ENCODE measurements at places on chromosomes 3 and 15. TPM values are rescaled to one million over a fixed set of nuclear protein-coding genes. Genes with fewer than 3 reads are reported as not detected.

GRCh38 chr3:121362035-121362734 is 183.6 kb downstream of the POLQ start:
- DNase-seq = no peak

- DNase-seq = no peak
Observed at GRCh38 chr15:60022379-60022741, 18.2 kb downstream of the FOXB1 start.

- DNase-seq = no peak
Observed at GRCh38 chr3:197836244-197836643, 45.2 kb downstream of the LRCH3 start.

DNA sequence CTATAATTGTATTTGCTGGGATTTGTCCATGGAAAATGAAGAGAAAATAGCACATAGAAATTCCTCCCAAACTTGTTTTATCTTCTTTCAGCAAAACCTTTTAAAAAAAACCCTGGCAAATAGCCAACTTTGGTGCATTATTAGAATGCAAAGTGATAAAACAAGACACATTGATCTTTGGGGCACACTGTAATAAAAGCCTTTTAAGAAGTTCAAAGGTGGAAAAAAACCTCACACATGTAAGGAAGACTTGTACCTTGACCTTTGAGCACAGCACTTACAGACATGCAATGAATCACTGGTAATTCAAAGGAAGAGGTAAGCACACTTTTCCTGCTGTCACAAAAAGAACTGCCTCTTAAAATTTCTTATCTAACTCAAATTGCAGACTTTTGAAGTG is 8.0 kb upstream of the MORC1 start:
- DNase-seq = no peak

- no peak for DNase-seq
Observed at GRCh38 chr3:122316368-122316767, 8.7 kb upstream of the CSTA start.

- DNase-seq = no peak
Observed at GRCh38 chr3:187024536-187025226, 94.4 kb downstream of the ST6GAL1 start.

GRCh38 chr3:151398895-151399294 is 14.3 kb upstream of the P2RY12 start:
- DNase-seq = no peak

GRCh38 chr15:59300618-59301139 is 72.0 kb downstream of the MYO1E start:
- no peak for DNase-seq

DNA sequence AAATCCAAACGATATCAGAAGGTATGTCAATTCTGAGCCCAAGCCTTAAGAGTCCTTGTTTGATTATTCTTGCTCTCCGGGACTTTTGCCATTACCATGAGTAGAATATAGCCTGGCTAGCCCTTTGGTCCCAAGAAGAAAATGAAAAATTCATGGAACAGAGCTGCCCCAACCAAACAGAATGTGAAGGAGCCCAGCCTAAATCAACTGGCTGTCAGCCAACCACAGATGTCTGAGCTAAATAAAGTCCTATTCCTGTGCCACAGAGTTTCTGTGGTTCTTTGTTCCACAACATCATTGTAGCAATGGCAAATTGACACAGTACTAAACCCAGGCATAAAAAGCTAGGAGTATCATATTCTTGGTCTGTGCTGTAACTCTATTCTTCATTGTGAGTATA is 185.2 kb downstream of the CPNE4 start:
- peak; percentile 14 for DNase-seq

GRCh38 chr3:131591394-131592014 is 88.7 kb upstream of the MRPL3 start:
- peak; percentile 53 for DNase-seq

- peak; percentile 87 for DNase-seq
Observed at GRCh38 chr15:63089260-63090043, 32.2 kb upstream of the LACTB start.

- DNase-seq = no peak
Observed at GRCh38 chr15:70486012-70486411, 277.3 kb downstream of the UACA start.

- DNase-seq = peak; percentile 91
Observed at GRCh38 chr3:30518181-30518864, 88.1 kb upstream of the TGFBR2 start.

DNA sequence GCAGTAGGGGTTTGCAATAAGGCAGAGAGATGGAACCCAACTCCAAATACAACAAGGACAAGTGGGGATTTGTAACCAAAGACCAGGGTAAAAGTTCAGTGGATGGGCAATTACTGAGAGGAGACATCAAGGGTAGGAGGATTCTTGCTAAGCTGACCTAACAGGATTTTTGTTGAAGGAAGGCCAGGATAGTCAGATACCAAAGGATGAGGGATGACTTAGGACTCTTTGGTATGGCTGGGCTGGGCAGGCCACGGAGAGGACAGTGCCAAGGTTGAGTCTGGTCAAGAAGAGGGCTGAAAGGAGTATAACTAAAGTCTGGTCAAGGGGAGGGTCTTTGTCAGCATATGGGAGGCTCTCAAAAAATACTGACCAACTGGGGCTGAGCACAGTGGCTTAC is 85.3 kb upstream of the UBE2E2 start:
- DNase-seq = no peak

- DNase-seq = no peak
Observed at GRCh38 chr3:194841515-194841841, 155.8 kb downstream of the FAM43A start.

DNA sequence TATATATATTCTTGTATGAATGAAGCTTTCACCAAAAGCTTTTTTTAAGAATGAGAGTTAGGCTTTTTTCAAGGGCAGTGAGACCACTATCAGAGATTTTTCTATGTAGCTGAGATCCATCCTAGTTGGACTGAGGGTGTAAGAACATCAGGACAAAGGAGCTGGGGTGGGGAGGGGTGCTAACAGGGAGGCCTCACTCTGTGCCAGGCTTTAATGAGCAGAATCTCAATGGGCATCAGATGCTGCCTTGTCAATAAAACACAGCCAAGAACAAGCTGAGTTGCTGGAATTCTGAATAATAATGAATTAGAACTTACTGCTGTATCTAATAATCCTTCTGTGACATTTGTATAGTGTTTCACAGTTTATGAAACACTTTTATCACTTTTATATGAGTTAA is 41.4 kb upstream of the USP3 start:
- peak; percentile 18 for DNase-seq

DNA sequence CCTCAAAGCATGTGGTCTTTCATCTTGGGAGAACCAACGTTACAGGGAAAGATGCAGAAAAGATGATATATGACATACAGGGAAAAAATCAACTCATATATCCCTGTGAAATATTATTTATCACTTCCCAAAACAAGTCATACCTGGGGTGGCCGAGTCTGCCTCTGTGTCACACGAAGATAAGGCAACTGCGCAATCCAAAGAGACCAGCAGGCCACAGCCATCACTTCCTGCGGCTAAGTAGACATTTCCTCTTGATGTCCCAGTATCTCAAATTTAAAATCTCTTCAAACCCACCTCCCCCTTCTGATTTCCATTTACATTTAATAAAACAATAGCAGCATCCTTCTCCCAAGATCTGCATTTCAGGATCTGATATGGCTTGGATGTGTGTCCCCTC is 71.5 kb downstream of the IGF2BP2 start:
- no peak for DNase-seq

DNA sequence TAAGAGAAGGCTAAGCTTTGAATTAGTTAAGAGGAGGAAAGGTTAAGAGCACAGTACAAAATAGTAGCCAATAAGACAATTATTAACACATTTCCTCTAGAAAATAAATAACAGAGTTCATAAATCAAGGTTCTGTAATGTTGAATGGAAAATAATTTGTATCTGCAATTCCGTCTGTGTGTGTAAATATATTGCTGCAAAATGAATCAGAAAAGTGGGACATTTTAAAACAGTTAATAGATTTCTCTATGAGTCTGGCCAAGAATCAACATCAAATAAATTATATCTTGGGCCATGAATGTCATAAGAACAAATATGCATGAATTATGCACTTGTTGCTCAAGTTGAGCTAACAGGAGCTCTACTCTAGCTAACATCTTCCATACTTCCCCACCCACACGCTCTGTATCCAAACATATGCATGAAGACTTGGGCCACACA is 14.2 kb upstream of the SUCNR1 start:
- DNase-seq = no peak

DNA sequence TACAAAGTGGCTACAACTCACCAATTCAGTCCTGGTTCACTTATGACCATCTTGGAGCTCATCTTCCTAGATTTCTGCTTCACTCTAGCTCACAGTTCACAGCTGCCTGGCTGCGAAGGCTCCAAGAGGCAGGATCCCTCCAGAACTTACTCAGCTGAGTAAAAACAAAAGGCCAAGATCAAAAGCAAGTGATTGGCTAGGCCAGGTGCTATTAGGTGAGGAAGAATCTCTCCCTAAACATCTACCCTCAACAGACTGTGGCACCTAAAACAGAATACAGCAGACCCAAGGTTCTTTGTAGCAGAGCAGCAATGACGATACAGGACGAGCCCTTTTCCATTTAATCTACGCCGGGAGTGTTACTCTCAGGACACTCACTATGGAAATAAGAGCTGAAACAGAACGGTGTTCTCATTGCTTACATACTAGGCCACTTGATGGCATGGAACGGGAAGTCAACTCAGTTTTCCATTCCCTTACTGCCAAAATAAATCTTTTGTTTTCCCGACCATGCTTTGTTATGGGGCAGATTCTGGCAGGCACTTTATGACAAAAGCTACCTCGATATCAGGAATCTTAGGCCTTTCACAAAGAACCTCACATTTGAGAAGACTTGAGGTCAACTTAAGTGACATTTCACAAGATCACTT is 901 bp downstream of the ICE2 start:
- DNase-seq = peak; percentile 68

DNA sequence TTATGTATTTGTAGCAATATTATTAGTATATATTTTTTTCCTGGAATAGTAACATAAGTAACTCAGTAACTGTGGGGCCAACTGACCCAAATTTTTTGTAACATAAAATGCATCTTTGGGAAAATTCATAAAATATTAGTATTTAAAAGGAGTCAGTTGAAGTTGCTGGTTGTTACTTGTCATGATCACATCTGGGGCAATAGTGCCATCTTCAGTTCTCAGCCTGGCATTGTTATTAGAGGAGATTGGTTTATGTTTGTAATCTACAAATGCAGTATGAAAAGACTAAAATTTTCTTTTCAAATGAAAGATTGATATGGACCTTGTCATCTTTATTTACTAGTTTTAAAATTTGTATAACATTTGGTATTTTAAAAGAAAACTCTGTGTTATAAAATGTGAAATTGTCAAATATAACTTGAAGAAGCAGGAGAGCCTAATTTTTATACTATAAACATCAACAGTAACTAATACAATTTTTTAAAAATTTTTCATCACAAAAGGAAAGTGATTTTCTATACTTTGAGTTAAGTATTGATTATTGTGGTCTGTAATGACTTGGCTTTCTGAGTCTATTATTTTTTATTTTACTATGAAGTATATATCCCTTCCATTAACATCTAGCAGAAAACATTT is 38.8 kb upstream of the MLF1 start:
- peak; percentile 55 for DNase-seq

- DNase-seq = peak; percentile 94
Observed at GRCh38 chr15:64731012-64731804, 44.2 kb downstream of the RBPMS2 start.

- DNase-seq = no peak
Observed at GRCh38 chr3:123064914-123065313, 1.9 kb upstream of the PDIA5 start.

DNA sequence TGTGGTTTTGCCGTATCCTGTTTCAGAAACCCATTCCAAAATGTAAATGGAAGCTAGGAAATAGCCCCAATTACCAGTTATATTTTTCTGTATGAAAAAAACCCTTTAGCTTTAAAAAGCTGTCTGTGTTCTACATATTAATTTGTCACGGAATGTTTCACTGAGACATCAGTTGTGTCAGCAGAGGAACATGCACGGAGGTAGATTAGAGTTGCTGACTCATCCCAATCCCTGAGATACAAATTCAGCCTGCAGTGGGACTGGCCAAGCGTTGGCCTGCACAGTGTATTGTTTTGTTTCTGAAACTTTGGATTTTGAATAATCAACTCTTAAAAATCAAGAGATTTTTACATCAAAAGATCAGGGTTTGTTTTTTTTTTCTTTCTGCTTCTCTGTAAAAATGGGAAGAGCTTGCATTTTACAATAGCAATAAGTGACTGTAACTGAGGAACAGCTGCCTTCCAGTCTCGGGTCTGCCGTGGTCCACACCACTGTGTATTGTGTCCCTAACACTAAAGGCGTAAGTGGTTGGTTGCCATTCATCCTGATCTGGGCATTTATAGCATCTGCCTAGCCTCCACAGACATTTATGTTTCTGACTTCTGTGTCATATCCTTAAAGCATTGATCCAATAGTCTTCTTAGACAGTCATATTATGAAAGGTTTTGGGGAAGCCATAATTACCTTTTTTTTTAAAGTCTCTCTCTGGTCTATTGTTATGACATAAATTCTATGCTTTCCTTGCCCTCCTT is 218.1 kb downstream of the ADAMTSL3 start:
- peak; percentile 23 for DNase-seq

DNA sequence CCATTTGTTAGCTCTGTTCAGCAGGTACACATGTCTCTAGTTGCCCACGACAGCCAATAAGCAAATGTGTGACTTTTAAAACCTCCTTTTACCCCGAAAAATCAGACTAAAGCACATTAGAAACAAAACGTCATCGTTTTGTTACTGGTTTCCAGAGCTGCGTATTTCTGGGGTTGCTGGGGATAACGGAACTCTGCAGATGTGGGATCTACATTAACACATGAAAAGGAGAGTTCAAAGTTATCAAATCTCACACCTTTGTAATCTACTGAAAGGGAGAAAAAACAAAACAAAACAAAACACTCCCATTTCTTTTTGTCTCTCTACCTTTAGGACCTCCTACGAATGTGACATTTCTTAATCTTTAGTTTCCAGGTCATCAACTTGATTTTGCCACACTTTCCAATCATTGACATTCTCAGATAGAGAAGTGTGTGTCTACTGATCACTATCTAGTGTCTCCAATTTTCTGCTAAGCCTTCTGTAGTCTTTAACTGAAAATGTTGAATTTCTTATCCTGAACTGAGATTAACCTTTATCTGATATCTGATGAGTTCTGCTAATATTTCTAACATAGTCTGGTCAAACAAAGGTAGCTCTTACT is 93.0 kb upstream of the TSPAN3 start:
- DNase-seq = no peak

Gene FILIP1L
- 72.0 TPM for total RNA-seq

Gene EMC7
- total RNA-seq = 24.8 TPM

Gene TCF12
- total RNA-seq = 176 TPM

Gene CLRN1
- total RNA-seq = 0.31 TPM

Gene GDPGP1
- total RNA-seq = 5.6 TPM

Gene CFAP20DC
- total RNA-seq = 4.2 TPM

Gene VEPH1
- 7.8 TPM for total RNA-seq

Gene PARP15
- 1.1 TPM for total RNA-seq

Gene TUBGCP5
- total RNA-seq = 34.8 TPM

Gene ROBO2
- 22.1 TPM for total RNA-seq

Gene RASL12
- total RNA-seq = 32.8 TPM

Gene HHATL
- 51.8 TPM for total RNA-seq

Gene CSPG5
- 1.4 TPM for total RNA-seq

Gene CHAC1
- 5.3 TPM for total RNA-seq

Gene DMXL2
- total RNA-seq = 40.0 TPM

Gene CEP152
- total RNA-seq = 6.2 TPM

Gene ACVR2B
- total RNA-seq = 27.8 TPM

Gene SRGAP3
- total RNA-seq = 19.7 TPM
